ENCODE measurements at places on chromosomes 1 and 21.

- DNase-seq, result no peak
Measured at GRCh38 chr1:67441183-67441582, 11.0 kb upstream of the SERBP1 start.

DNA sequence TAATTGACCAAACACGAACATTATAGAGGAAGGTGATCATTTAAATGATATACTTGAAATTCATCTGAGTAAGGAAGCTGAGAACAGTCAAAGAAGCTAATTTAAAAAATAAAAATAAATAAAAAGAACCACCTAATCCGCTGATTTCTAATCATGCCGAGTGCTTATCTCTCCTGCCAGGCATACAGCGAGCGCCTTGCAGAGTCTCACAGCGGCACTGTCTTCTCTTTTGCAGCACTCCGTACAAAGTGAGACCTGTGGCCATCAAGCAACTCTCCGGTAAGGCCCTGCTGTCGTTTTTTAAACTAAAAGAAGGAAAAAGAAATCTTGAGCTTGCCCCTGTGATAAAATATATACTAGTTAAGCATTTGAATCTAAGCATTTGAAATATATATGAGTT, 45.3 kb downstream of the PDE9A start:
- DNase-seq, result no peak

DNA sequence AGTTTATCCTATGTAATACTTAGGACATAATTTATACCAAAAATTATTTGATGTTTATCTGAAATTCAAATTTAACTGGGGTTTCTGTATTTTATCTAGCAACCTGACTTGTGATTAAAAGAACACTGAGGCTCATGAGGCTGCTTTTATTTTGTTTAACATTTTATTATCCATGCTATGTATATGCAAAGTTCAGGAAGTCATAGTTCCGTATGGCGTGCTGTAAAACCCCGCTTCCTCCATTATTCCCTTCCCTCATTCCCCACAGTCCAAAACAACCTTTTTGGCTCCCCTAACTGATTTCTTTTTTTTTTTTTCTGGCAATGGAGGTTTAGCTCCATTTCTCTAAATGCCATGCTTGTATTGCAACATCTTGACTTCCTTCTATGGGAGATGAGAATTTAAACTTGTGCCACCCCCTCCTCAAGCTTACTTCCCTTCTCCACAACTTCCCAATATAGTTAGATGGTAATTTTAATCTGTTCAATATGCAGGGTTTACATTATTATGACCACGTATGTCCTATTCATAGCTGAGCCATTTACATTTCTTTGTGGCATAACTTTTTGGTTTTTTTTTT, 138.0 kb upstream of the DNAH14 start:
- DNase-seq, result no peak

DNA sequence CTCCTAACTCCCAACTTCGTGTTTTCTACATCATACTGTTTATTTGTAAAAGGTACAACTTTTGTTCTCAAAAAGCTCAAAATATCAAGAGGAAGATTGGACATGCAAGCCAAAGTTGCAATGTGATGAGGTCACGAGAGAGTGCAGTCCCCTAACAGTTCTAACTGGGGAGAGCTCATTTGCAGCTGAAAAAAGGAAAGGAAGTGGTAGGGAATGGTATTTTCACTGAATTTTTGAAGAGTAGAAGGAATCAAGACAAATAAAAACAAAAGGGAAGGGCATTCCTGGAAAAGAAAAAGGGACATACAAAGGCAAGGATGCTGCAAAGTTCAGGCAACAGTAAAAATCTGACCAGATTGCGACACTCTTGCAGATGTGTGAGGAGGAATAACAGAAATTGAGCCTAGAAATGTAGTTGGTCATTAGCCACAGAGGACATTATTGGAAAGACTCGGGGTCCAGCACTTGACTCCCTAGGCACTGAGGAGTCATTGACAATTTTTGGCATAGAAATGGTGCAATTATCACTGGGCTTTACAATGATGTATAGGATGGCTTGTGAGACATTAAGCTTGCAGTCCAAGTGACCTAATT, 67.9 kb downstream of the TBX15 start:
- DNase-seq, result no peak

GRCh38 chr1:228478326-228478725, 8.9 kb upstream of the RNF187 start:
- DNase-seq, result no peak

DNA sequence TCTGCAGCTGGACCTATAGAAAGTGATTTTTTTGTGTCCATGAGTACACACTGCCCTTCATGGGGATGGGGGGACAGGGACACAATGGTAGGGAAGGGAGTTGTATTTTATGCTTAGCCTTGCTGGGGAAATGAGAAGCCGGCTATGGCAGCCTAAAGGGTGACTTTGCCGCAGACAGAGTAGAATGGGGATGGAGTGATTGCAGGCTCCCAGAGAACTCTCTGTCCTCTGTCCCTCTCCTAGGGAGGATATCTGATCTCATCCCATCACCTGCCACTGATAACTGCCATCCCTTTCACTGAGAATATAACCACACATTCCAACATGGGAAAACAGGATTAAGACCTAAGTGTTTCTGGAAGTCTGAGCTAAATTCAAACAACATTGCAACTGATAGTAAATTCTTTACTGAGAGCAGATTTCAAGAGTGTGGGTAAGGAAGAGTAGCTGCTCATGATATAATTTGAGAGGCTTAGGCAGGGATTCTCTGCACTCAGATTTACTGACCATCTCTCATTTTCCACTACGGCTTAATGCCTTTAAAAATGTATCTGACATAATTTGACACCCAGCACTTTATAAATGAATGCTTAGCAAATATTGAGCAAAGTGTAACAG, 13.9 kb downstream of the SH2D1B start:
- no peak for DNase-seq

- DNase-seq, result no peak
Measured at GRCh38 chr1:29677028-29678024, 441.0 kb downstream of the PTPRU start.

GRCh38 chr1:9903801-9904527, 6.1 kb downstream of the CTNNBIP1 start:
- no peak for DNase-seq

DNA sequence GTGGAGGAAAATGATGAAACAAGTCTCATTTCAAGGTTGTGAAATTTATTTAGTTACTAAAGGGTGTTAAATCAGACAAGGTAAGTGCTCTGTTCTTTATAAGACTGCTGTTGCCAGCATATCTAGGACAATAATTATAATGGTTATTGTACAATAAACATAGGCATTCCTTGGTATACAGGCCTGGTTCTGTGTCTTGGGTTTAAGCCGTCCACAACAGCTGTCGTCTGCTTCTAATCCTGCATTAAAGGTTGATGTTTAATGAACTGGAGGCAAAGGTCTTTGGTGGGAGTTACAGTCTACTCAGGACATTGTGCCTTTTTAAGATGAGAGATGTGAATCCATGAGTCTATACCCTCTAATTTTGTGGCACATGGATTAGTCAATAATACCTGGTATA, 23.4 kb upstream of the FMO4 start:
- no peak for DNase-seq

- DNase-seq, result no peak
Measured at GRCh38 chr1:101996825-101997465, at the start of gene OLFM3. OLFM3 (minus strand) TSS chr1:101996926.

- DNase-seq, result no peak
Measured at GRCh38 chr1:29983321-29983720, 740.1 kb downstream of the MATN1 start.

DNA sequence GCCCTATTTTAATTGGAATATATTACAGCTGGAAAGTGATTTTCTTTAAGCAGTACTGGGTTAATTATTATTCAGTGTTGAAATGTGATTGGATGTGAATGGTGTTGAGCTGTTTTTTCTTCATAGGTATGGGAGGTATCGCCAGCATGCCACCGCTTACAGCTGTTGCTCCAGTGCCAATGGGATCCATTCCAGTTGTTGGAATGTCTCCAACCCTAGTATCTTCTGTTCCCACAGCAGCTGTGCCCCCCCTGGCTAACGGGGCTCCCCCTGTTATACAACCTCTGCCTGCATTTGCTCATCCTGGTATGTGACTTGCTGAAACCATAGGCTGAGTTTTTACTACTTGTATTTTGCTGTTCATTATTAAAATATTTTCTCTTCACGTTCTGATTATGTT, 107.7 kb downstream of the ITSN1 start:
- no peak for DNase-seq

- DNase-seq, result no peak
Measured at GRCh38 chr1:176485083-176485482, 22.1 kb downstream of the PAPPA2 start.

GRCh38 chr1:180560868-180561600, 2.3 kb downstream of the OVAAL start:
- no peak for DNase-seq

- no peak for DNase-seq
Measured at GRCh38 chr1:95534985-95535384, 301.0 kb downstream of the RWDD3 start.

DNA sequence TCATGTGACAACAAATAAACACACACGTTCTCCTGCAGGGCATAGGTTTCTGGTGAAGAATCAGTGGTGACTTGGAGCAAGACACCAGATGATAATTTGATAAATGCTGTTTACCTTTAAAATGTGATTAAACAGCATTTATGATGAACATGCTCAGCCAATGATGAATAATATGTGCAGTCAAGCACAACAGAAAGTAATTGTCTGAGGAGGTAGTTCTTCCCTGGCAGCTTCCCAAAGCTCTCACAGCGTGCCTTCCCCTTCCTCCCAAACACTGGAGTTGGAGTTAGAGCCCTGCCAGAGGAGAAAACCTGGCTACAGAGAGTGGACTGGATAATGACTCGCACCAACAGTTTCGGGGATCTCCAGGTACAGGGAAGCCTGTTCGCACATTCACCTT, 463.5 kb downstream of the SMYD3 start:
- DNase-seq, result no peak

All from HCT116 (cell line).